GM12891 (cell line): ENCODE measurements at places on chromosomes 1 and 21.

- no peak for DNase-seq
These were observed 1.6 kb upstream of the HPCA start for GRCh38 chr1:32884726-32885125.

DNA sequence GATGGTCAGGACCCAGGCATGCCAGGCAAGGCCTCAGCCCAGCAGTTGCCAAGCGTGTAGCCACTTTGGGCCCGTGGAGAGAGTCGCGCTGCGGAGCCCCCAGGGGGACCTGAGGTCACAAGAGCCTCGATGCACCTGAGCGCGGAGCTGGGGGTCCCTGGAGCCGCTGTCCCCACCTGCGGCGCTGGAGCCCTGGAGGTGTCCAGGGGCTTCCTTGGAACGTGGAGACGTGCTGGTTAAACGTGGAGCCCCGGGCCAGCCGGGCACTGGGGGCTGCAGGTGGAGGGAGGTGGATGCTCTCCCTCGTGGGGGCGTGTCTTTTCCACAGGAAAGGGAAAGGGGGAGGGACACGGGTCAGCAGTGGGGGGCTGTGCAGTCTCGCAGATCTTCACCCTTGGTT lies 3.1 kb downstream of the PLCH2 start:
- no peak for DNase-seq

GRCh38 chr1:27136998-27137542 lies 17.9 kb downstream of the SLC9A1 start:
- peak; percentile 78 for DNase-seq

DNA sequence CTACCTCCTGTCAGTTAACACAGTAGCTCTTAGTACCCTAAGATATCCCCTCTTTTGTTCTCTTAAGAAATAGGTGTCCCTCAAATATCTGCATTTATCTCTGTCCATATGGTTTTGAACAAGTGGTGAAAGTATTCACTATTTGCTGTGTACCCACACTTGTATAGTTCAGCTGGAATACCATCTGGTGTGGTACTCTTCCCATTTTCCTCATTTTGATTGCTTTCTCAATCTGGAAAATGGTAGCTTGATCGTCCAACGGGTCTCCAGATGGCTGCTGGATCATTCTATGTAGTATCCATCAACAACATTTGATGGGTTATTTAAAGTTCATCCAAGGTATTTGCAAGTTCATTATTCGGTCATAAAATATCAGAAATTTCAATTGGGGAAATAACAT lies 100.3 kb upstream of the DPYD start:
- no peak for DNase-seq

- no peak for DNase-seq
These were observed 34.2 kb upstream of the GPR137B start for GRCh38 chr1:236108027-236108648.

GRCh38 chr1:242692988-242693387 lies 168.5 kb upstream of the PLD5 start:
- DNase-seq, result no peak
